ENCODE measurements at places on chromosomes 13 and 19.

- peak; percentile 63 for DNase-seq
Observed at GRCh38 chr19:54415208-54415900, at the start of gene TTYH1. TSS of gene TTYH1 (plus strand) at chr19:54415464. CDS start at chr19:54415553, 89 bp downstream.

GRCh38 chr19:40286971-40287421, 1.9 kb upstream of the AKT2 start:
- DNase-seq: no peak

DNA sequence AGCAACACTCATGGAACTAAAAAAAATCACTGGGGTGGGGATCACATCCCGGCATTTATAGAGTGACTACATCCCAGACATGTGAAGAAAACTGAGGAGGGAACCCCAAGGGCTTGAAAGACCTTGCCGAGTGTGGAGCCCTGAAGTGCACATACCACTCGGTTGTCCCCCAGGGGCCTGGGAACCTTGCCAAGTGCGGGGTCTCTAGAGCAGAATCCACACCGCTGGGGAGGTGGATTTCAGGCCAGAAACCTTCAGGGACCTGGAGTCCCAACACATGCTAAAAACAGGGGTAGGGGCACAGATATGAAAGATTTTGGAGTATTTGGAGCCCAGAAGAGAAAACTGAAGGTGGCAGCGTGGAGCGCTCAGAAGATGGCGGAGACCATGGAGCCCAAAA, 35.2 kb downstream of the ERICH4 start:
- no peak for DNase-seq

GRCh38 chr13:32822771-32823170, 193.5 kb upstream of the KL start:
- DNase-seq: no peak

- no peak for DNase-seq
Observed at GRCh38 chr13:83761631-83762030, 120.6 kb downstream of the SLITRK1 start.

GRCh38 chr19:19278315-19278714, 5.2 kb upstream of the TM6SF2 start:
- DNase-seq: no peak

DNA sequence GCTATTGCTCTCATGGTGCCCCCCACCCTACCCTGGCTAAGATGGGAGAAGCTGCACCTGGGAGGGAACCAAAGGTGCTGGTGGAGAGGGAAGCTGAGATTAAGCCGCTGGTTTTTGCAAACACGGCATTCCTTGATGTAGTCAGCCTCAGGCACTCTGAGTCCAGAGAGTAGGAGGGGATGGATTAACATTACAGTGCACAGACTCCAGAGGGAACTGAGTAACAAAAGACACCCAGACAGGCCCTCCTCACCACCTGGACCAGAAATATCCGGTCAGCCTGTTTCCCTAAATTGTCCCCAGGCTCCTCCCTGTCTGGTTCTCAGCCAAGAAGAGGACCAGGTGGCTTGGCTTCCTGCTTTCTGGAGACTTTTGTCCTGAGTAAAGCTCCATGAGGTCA, 28.9 kb upstream of the PABPC3 start:
- no peak for DNase-seq

DNA sequence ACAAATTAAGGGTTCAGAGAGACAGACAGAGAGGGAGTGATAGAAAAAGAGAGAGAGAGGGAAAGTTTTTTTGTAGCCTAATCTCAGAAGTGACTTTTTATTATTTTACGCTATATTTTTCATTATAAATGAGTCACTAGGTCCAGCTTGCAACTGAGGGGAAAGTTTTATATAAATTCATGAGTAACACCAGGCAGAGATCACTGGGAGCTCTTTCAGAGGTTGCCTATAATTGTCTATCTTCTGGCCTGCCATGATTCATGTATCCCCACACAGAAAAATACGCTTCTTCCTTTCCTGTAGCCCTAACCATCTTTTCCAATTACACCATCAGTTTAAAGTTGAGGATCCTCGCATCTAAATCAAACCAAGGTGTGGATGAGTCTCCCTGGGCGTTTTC, 467.9 kb downstream of the SLITRK1 start:
- DNase-seq: no peak
